Renal cortical epithelial cell (primary cell): ENCODE measurements at places on chromosomes 3 and 15. TPM values are rescaled to one million over a fixed set of nuclear protein-coding genes. Genes with fewer than 3 reads are reported as not detected.

Gene FGF7
- 0.15 TPM in 1 of 2 replicates, not detected in the other for total RNA-seq

Gene CIB1
- total RNA-seq, result 44.6 and 45.6 TPM in 2 replicates

Gene XRN1
- 26.6 and 34.7 TPM in 2 replicates for total RNA-seq

Gene SEC62
- 28.8 and 106 TPM in 2 replicates for total RNA-seq

Gene LRRC3B
- total RNA-seq, result not detected in 2 replicates

Gene SSUH2
- total RNA-seq, result not detected in 2 replicates

Gene HCN4
- total RNA-seq, result 0.52 and 0.94 TPM in 2 replicates

Gene SEMA3F
- total RNA-seq, result 10.2 and 33.5 TPM in 2 replicates

Gene LRRC58
- total RNA-seq, result 30.7 and 37.2 TPM in 2 replicates

Gene DNAH1
- total RNA-seq, result 0.35 and 2.3 TPM in 2 replicates

Gene COLQ
- 0.65 TPM in 1 of 2 replicates, not detected in the other for total RNA-seq

Gene ATP2C1
- total RNA-seq, result 348 and 364 TPM in 2 replicates

Gene RPL29
- 846 and 1,109 TPM in 2 replicates for total RNA-seq

Gene DMXL2
- 13.9 and 25.9 TPM in 2 replicates for total RNA-seq

Gene CISH
- total RNA-seq, result 1.9 and 6.4 TPM in 2 replicates

Gene KBTBD13
- not detected in 2 replicates for total RNA-seq

Gene CPNE4
- 0.05 and 0.35 TPM in 2 replicates for total RNA-seq

Gene TRIM42
- not detected in 2 replicates for total RNA-seq

Gene ATP13A4
- 0.15 TPM in 1 of 2 replicates, not detected in the other for total RNA-seq

Gene LCTL
- total RNA-seq, result 0.35 and 0.50 TPM in 2 replicates

Gene CDCP1
- 55.7 and 58.9 TPM in 2 replicates for total RNA-seq
